ENCODE measurements at places on chromosomes 7 and 10.

DNA sequence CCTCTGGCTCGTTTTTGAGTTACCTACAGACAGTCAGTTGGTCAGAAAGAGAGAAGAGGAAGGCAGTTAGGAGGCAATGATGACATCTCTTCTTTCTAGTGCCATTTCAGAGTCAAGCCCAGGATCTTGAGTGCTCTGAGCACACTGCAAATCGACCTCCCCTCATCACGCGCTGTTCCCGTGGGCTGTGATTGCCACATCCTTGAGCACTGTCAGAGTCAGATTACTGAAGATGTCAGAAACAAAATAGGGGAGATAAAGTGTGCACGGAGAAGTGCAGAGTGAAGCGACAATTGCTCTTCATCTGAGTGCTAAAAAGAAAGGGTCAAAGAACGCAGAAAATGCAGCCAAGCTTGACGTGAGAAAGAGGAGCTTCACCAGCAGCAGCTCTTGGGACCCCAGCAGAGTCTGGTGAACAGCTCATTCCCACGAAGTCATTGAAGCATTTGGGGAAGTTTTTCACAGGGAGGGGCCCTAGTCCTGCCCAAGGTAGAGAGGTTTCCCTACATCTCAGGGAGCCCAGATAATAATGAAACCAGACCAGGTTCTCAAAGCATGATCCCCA lies 661.7 kb upstream of the AUTS2 start:
- no peak for DNase-seq

GRCh38 chr10:78892338-78893176 lies 176.2 kb upstream of the ZMIZ1 start:
- no peak for DNase-seq

- no peak for DNase-seq
Observed at GRCh38 chr10:22988581-22989360, 60.9 kb downstream of the ARMC3 start.

DNA sequence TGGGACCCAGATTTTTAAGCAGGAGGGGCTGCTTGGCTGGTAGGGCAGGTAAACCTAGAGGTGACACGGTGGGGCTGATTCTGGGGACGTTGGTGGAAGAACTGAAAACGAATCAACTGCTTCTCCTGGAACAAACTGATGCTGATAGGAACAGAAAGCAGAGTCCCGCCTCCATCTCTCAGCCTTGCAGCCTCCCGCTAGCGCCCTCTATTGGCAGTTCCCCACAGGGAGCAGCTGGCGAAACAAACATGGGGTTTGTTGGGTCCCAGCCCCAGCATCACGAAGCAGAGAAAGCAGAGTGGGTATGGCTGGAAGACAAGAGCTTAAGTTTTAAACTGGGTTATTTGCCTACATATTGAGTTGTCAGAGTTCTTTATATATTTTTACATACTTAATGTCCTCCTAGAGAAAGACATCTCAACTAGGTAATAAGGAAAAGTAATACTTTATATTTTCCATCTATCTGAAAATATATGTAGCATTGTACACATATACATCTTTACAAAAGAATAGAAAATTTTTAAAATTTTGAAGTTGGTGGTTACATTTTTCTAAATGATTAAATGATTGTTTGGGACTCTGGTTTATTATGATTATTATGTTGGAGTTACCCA lies 42.3 kb upstream of the FOXI2 start:
- no peak for DNase-seq

GRCh38 chr7:126776498-126776897 lies 476.2 kb downstream of the GRM8 start:
- DNase-seq = no peak

GRCh38 chr10:79148452-79149344 lies 79.9 kb downstream of the ZMIZ1 start:
- no peak for DNase-seq

DNA sequence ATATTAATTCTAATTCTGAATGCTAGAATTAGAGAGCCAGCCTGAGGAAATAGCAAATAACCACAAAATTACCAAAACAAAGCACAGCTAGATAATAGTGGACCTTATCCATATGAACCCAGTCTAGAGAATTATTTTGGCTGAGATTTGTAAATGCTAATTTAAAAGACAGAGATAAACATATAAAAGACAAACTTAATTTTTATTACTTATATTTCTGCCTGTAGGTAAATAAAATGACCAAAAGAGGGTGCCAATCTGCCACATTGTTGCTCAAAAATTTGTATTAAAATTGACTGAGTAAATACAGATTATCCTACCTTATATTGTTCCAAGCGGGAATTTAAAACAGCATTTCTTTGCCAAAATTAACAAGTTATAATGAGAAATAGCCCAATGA lies 20.2 kb downstream of the RTKN2 start:
- DNase-seq = no peak

GRCh38 chr10:17645621-17646345 lies 1.8 kb downstream of the STAM start:
- DNase-seq = no peak

- no peak for DNase-seq
Observed at GRCh38 chr10:78578929-78579328, 489.8 kb upstream of the ZMIZ1 start.

- no peak for DNase-seq
Observed at GRCh38 chr10:89310056-89310893, 8.4 kb downstream of the IFIT2 start.

GRCh38 chr10:109480836-109481235 lies 442.5 kb downstream of the XPNPEP1 start:
- no peak for DNase-seq

DNA sequence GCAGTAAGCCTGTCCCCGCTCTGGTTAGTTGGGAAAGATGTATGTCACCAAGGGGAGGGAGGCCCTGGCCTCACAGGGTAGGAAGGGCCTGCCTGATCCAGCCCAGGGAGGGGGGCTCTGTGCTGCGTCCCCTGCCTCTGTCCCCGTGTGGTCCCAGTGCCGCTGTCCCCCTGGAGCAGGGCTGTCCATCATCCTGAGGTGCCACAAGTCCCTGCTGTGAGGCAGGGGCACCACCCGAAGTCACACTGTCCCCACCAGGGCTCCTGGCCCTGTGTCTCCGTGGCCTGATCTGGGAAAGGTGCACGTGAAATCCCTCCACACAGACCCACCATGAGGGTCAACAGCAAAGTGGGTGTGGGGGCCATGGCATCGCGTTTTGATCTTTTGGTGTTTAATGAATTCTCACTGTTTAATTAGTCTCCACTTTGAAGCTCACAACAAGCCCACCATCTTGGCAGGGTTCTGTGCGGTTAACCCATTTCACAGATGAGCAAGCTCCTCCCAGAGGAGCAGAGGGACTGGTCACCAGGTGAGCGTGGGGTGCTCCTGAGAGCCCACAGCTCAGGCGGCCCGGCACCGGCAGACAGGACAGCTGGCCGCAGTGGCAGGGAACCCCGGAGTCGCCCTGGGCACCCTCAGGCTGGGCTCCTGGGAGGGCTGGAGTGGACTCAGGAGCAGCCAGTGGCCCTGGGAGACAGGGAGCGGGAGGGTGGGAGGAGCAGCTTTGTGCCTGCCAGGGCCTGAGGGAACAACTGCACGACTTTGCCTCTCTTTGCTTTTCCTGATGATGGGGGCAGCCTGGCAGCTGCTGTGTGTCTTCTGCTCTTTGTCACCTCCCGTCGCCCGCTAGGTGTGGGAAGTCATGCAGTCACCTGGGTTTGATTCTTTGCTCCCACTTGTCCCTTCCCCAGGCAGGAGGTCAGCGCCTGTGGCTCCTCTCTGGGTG lies 12.0 kb upstream of the CRYGN start:
- no peak for DNase-seq

DNA sequence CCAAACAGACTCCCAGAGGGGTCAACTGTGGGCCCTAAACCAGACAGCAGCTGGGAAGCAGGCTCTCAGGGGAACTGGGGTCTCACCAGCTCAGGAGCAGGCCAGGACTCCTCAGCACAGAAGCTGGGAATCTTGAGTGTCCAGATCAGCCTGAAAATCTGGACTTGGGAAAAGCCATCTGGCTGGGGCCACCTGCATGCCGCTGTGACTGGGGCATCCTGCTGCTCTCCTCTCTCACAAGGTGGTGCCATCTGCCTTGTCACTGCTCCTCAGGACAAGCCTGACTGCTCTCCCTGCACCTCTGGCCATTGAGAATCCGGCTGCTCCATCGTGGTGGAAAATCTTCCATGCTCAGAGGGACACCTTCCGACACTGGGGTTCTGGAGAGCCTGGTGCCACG lies 141.4 kb downstream of the PLPP4 start:
- DNase-seq = no peak

All from activated naive CD4-positive, alpha-beta T cell (primary cell).